ENCODE measurements at places on chromosomes 13 and 19.

DNA sequence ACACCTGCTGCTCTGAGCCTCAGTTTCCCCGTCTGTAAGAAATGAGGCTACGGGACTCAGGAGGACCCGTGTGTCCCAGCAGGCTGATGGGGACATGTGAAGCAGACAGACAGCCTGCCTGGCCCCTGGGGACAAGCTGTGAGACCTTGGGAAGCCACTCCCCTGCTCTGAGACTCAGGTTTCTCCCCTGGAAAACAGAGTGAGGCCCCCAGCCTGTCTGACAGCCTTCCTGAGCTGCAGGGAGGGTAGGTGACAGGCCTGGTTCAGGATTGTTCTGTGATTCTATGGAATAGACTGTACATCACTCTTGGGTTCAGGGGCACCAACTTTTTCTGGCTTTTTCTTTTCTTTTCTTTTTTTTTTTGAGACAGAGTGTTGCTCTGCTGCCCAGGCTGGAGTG is 2.9 kb upstream of the NTF4 start:
- DNase-seq: no peak

DNA sequence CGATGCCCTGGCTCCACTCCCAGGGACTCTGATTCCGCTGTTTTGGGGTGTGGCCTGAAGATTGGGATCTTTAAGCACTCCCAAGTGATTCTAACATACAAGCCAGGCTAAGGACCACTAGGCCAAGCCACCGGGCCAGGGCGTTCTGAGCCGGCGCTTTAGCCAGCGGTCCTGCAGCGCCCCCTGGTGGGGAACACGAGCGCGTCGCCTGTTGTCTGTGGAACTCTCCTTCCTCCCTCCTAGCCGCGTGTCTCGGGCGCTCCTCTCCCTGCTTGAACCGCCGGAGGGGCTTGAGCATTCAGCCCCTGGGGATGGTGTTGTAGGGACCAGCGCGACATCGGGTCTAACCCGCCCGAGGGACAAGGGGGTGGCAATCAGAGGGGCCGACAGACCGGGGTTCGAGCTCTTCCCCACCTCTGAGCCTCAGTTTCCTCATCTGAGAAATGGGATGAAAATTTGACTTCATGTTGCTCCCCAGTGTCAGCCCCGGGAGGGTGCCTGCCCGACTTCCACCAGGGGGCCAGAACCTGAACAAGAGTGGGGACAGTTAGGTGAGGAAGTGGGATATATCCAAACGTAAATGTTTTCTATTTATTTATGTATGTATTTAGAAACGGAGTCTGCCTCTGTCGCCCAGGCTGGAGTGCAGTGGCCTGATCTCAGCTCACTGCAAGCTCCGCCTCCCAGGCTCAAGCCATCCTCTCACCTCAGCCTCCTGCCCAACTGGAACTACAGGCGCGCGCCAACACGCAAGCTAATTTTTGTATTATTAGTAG is 18.0 kb upstream of the PNMA8B start:
- peak; percentile 44 for DNase-seq

DNA sequence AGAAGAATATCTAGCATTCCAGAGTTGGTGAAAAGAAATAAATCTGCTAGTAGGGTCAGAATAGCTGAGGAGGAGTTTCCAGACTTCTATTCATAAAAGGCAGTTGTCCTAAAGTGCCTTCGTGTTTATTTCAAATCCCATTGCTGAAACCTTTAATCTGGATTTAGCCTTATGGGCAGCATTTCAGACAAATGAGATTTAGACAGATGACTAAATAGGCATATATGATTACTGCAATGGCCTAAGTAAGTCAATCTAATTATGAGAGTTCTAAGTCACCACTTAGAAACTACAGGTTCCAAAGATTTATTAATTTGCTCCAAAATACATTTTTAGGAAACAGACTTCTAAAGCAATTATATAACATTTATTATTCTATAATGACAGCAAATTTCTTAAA is 368.7 kb downstream of the LIG4 start:
- DNase-seq: no peak

- no peak for DNase-seq
Observed at GRCh38 chr13:42298392-42298791, 26.4 kb downstream of the AKAP11 start.

GRCh38 chr13:44523146-44524015 is 52.7 kb downstream of the TSC22D1 start:
- no peak for DNase-seq

GRCh38 chr19:1278713-1279660 is 3.7 kb downstream of the FAM174C start:
- no peak for DNase-seq

DNA sequence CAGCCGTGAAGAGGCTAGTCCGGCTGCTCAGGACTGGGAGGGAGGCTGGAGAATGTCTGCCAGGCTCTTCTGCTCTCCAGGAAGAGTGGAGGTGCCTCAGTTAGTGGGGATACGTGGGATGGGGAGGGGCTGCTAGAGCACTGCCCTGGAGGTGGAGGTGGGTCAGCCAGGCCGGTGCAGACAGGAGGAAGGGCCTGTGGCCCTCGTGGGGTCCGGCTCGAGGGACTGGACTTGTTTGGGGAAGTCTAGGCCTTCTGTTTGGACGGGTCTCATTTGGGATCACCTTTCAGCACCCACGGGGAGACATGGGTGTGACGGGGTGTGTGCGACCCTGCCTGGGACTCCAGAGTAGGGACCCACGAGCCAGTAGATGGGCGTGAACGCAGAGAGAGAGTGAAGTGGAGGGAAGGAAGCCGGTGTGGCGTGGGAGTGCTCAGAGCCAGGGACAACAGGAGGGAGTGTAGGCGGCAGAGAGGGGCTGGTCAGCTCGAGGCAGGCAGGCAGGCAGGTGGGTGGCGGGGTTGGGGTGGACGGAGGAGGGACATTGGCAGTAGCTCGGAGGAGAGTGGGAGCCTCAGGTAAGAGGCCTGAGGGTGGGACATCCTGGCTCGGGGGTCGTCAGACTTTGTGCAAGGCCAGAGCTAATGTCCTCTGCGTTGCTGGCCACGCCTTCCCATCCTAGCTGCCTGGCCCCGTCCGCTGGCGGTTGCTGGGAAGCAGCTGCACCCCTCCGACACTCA is 11.5 kb downstream of the EPN1 start:
- no peak for DNase-seq

DNA sequence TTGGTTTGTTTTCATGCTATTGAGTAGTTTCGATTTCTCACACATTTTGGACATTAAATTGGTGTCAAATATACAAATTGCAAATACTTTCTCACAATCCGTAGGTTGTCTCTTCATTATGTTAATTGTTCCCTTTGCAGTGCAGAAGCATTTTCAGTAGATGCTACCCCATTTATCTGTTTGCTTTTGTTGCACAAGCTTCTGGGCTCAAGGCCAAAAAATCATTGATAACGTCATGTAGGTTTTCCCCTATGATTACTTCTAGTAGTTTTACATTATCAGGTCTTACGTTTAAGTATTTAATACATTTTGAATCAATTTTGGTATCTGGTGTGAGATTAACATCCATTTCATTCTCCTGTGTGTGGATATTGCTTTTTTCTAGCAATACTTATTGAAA is 14.0 kb upstream of the ZNF347 start:
- no peak for DNase-seq

DNA sequence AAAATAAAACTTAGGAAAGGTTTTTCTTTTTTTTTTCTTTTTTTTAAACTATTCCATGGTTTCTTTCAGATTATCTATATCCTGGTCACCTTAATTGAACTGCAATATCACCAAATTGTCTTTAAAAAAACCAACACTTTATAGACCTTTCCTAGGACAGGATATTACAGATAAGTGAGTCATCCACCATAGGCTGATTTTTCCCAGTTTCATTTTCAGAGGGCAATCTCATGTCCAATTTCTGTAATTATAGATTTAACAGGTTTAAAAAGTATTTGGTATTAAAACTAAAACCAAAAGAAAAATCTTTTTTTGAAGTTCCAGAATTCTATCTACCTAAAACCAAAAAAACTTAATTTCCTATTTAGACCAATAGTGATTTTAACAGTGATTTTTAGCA is 13.2 kb downstream of the SPART start:
- DNase-seq: no peak

GRCh38 chr19:13195678-13196077 is 45.5 kb downstream of the IER2 start:
- no peak for DNase-seq

- no peak for DNase-seq
Observed at GRCh38 chr19:8826371-8826770, 5.7 kb downstream of the ZNF558 start.

- no peak for DNase-seq
Observed at GRCh38 chr13:99296398-99296797, 10.8 kb downstream of the GPR183 start.

DNA sequence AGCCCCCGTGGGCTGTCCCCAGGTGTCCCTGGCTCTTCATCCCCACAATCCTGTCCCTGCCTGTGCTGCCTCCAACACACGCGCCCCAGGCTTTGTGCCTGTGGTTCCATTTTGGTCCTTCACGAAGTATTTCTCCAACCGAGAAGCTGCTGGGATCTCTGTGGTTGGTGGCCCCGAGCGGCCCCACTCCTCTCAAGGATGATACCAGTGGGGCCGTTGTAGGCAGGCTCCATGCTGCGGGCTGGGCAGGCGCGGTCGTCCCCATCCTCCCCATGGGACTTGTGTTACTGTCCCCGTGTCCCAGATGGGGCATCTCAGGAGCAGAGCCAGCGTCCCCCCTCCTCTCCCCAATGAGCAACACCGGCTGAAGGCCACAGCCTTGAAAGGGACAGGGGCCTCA is 3.7 kb upstream of the ZNF554 start:
- DNase-seq: no peak

DNA sequence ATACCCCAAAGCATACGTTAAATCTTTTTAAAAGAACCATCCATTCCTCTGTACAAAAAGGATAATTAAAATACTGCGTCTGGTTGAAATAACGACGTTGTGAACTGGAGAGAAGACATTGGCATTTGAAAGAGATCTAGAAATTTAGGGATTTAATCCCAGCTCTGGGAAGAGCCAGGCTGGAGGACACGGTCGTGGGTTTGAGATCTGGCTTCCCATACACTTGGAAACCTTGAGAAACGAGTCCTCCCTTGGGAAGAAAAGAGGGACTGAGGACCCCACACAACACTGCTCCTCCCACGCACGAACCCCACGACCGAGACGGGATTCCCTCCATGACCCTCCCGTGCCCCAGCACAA is 625 bp downstream of the ZNF709 start:
- DNase-seq: no peak

GRCh38 chr13:86839221-86839620 is 832.0 kb upstream of the SLITRK5 start:
- DNase-seq: no peak

GRCh38 chr13:50574731-50575130 is 268.8 kb downstream of the DLEU7 start:
- DNase-seq: no peak

GRCh38 chr13:44396701-44397580 is 23.3 kb downstream of the SERP2 start:
- no peak for DNase-seq

- DNase-seq: no peak
Observed at GRCh38 chr13:24085662-24086061, 74.9 kb upstream of the SPATA13 start.

GRCh38 chr19:14432791-14433553 is at the start of gene PKN1:
Gene PKN1 (plus strand): TSS chr19:14433306. CDS start chr19:14433522, 216 bp downstream.
- DNase-seq: no peak

GRCh38 chr13:110492679-110493593 is 68.6 kb downstream of the RAB20 start:
- DNase-seq: no peak

DNA sequence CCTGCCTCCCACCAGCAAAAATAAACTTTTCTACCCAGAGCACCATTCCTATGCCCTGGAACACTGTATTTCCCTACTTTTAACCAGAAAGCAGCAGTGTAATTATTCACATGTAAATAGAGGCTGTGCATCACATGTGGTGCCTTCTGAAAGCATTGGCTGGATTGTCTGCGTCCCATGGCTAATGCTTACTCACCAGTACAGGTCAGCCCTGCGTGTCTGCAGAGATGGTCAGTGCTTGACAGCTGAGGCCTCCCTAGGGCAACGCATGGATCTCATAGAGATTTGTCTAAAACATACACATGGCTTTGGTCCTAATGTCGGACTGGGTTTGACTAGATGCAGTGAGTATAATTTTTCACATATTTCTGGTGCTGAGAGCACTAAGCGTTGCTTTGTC is 64.2 kb downstream of the DPY19L3 start:
- DNase-seq: no peak

DNA sequence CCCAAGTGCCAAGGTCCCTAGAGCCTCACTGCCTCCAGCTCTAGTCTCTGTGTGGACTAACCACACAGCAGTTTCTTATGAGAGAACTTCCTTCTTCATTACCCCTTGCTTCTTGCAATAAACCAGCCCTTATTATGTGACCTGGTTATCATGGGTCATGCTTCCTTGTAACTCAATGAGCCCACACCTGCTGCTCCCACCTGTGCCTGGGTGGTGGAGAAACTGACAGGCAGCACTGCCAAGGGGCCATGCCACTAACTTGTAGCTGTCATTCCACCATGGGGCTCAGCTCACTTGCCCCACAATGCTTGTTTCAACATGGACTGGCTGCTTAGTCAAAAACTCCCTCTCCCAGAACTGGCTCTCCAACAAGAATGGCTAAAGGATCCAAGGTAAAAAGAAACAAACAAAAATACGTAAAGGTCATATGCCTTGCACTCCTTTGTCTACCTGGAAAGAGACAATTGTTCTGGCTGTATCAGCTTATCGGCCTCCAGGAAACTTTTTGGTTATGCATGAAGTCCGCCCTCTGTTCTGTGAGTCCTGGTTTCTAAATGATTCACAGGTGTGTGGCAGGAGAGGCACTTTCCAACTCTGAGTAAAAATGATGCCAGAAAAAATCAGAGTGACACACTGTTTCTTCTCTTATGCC is 446.4 kb downstream of the COG6 start:
- no peak for DNase-seq

- DNase-seq: no peak
Observed at GRCh38 chr19:5309438-5310204, 31.0 kb downstream of the PTPRS start.

- DNase-seq: no peak
Observed at GRCh38 chr13:22162889-22163288, 492.0 kb downstream of the FGF9 start.

DNA sequence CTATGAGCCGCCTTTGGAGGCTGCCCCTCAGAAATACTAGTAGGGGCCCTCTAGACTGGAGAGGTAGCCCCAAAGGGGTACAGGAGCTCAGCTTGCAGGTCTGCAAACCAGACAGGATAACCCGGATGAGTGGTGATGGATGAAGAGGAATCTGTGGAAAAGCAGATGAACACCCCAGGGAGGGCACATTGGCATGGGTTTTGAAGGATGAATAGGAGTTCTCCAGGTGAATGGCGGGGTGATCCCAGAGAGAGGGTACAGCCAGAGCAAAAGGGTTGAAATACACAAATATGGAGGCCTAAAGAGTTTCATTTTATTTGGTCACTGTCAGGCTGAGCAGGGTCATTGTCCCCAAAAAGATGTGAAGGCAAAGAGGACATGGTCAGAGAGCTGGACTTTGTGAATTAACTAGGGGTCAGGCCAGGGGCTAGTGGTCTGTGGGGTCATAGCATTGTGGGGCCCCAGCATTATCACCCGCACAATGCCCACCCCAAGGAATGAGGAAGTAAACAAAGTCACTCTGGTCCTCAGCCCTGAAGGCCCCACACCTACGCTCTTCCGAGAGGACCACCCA is 4.8 kb downstream of the NR2F6 start:
- DNase-seq: no peak

- DNase-seq: no peak
Observed at GRCh38 chr13:34421858-34422475, 520.1 kb upstream of the NBEA start.

GRCh38 chr19:53772943-53773342 is 51.2 kb downstream of the NLRP12 start:
- peak; percentile 31 for DNase-seq

Measured in stimulated activated CD8-positive, alpha-beta memory T cell treated with anti-CD3 and anti-CD28 coated beads, Interleukin-4, amount 100 ng/mL, for 4 hours (primary cell).